ENCODE measurements at places on chromosomes 7 and 10. TPM values are rescaled to one million over a fixed set of nuclear protein-coding genes. Genes with fewer than 3 reads are reported as not detected.

DNA sequence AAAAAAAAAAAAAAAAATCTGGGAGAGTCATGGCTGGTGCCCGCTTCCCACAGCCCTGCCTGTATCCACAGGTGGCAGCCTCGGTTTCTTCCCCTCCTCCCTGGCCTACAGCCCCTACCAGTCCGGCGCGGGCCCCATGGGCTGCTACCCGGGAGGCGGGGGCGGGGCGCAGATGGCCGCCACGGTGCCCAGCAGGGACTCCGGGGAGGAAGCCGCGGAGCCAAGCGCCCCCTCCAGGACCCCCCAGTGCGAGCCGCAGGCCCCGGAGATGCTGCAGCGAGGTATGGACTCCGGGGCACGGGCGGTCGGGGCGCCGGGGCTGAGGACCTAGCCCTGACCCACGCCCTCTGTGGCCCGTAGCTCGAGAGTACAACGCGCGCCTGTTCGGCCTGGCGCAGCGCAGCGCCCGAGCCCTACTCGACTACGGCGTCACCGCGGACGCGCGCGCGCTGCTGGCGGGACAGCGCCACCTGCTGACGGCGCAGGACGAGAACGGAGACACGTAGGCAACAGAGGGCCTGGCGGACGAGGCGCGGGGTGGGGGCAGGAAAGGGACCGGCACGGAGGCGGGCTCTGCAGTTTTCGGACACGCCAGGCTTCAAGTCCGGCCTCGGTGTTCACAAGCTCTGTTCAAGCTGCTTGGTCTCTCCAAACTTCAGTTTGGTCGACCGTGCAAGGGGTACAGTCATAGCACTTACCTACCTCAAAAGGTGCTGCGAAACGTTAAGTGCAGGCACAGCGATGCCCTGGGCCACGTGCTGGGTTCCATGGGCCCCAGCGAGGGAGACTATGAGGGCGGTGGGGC lies 3.9 kb downstream of the NFKB2 start:
- H3K4me3 ChIP-seq, result peak overlapping the region; percentile 73
- peaks cover 31% of the 10 kb centered on the region for H3K4me1 ChIP-seq
- H3K36me3 ChIP-seq, result no peaks in the 10 kb centered on the region

GRCh38 chr10:129909531-129910256 lies 54.4 kb downstream of the EBF3 start:
- peaks cover 56% of the 10 kb centered on the region for H3K27me3 ChIP-seq
- no peak overlapping the region for H3K4me3 ChIP-seq
- no peak for DNase-seq
- no peaks in the 10 kb centered on the region for H3K36me3 ChIP-seq
- H3K27ac ChIP-seq, result no peak overlapping the region

DNA sequence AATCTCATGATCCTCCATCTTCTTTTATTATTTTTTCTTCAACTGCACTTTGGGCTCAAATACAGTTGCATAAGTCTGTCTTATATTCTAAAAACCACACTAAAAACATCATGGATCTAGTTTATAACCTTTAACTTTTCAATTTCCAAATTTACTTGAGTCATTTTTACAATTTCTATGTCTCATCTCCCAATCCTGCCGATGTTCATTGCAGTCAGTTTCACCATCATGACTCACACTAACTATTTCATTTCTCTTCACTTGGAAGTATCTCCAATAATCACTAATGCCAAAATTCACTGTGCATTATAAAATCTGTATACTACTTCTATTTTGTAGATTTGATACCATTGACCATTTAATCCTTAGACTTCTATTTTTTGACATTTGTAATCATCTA lies 806.9 kb upstream of the SORCS1 start:
- no peaks in the 10 kb centered on the region for H3K27me3 ChIP-seq
- H3K4me1 ChIP-seq, result no peaks in the 10 kb centered on the region
- H3K36me3 ChIP-seq, result no peaks in the 10 kb centered on the region
- no peak overlapping the region for H3K4me3 ChIP-seq
- DNase-seq, result no peak

GRCh38 chr10:126392469-126392868 lies 4.2 kb upstream of the ADAM12 start:
- no peak for DNase-seq
- H3K27me3 ChIP-seq, result peaks cover 15% of the 10 kb centered on the region
- no peaks in the 10 kb centered on the region for H3K4me1 ChIP-seq
- no peak overlapping the region for H3K27ac ChIP-seq
- no peaks in the 10 kb centered on the region for H3K36me3 ChIP-seq

The PNLIPRP2 gene
- total RNA-seq, result 0.95 TPM

The VWC2 gene
- total RNA-seq, result not detected

GRCh38 chr10:78356291-78356900 lies 322.7 kb downstream of the RPS24 start:
- no peak overlapping the region for H3K4me3 ChIP-seq
- DNase-seq, result no peak
- no peaks in the 10 kb centered on the region for H3K4me1 ChIP-seq
- H3K36me3 ChIP-seq, result no peaks in the 10 kb centered on the region
- H3K27ac ChIP-seq, result no peak overlapping the region
- peaks cover 2% of the 10 kb centered on the region for H3K27me3 ChIP-seq

GRCh38 chr10:79137826-79138225 lies 69.1 kb downstream of the ZMIZ1 start:
- H3K4me3 ChIP-seq, result no peak overlapping the region
- peaks cover 42% of the 10 kb centered on the region for H3K36me3 ChIP-seq
- H3K27ac ChIP-seq, result no peak overlapping the region
- no peaks in the 10 kb centered on the region for H3K27me3 ChIP-seq
- no peak for DNase-seq

GRCh38 chr10:11831520-11831951 lies 8.4 kb downstream of the PROSER2 start:
- peak; percentile 70 for DNase-seq
- peak overlapping the region; percentile 77 for H3K27ac ChIP-seq
- peaks cover 81% of the 10 kb centered on the region for H3K4me1 ChIP-seq
- H3K4me3 ChIP-seq, result peak overlapping the region; percentile 34
- no peaks in the 10 kb centered on the region for H3K36me3 ChIP-seq
- no peaks in the 10 kb centered on the region for H3K27me3 ChIP-seq

GRCh38 chr7:5758286-5758685 lies 23.2 kb downstream of the RNF216 start:
- H3K36me3 ChIP-seq, result peaks cover 18% of the 10 kb centered on the region
- no peak overlapping the region for H3K27ac ChIP-seq
- no peak overlapping the region for H3K4me3 ChIP-seq
- H3K27me3 ChIP-seq, result no peaks in the 10 kb centered on the region

DNA sequence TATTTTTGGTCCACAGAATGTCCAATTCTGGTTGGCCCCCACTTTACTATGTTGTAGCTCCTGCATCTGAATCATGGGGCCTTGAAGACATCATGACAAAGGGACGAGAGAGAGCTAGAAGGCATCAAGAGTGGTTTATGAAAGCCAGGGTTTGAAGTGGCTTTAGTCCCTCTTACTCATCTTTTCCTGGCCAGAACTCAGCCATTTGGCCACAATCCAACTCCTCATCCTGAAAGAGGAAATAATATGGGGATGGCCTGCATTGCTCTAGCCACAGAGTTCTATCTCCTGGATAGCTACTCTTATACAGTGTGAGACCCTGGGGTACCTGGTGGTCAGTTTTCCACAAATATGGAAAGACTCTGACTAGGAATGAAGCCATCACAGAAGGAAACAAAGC lies 418.9 kb downstream of the XPNPEP1 start:
- no peaks in the 10 kb centered on the region for H3K36me3 ChIP-seq
- no peak overlapping the region for H3K27ac ChIP-seq
- H3K4me1 ChIP-seq, result no peaks in the 10 kb centered on the region
- DNase-seq, result no peak

- no peak overlapping the region for H3K4me3 ChIP-seq
- H3K4me1 ChIP-seq, result peaks cover 45% of the 10 kb centered on the region
- H3K27ac ChIP-seq, result no peak overlapping the region
Observed at GRCh38 chr7:44636926-44637325, 30.5 kb downstream of the OGDH start.

The DLX6 gene
- total RNA-seq, result 4.5 TPM
